CD4-positive, alpha-beta T cell (primary cell): ENCODE measurements at places on chromosomes 16 and 17. TPM values are rescaled to one million over a fixed set of nuclear protein-coding genes. Genes with fewer than 3 reads are reported as not detected.

CDRT15 gene
- total RNA-seq = not detected

TMIGD1 gene
- total RNA-seq = not detected

TPSD1 gene
- not detected for total RNA-seq

NPIPA1 gene
- 105 TPM for total RNA-seq
